Neural crest cell (in vitro differentiated cells): ENCODE measurements at places on chromosomes 7 and 10. TPM values are rescaled to one million over a fixed set of nuclear protein-coding genes. Genes with fewer than 3 reads are reported as not detected.

The GPR85 gene
- 1.6 and 2.5 TPM in 2 replicates for total RNA-seq

The HTRA1 gene
- 8.2 and 9.0 TPM in 2 replicates for total RNA-seq

The PDE6C gene
- total RNA-seq, result not detected in 2 replicates

The SLC18A2 gene
- 0.05 and 0.07 TPM in 2 replicates for total RNA-seq

The BET1 gene
- 17.5 and 18.8 TPM in 2 replicates for total RNA-seq

The EBLN1 gene
- total RNA-seq, result not detected in 2 replicates

The MYOZ1 gene
- total RNA-seq, result 0.16 and 0.18 TPM in 2 replicates

The ZNF727 gene
- not detected in 2 replicates for total RNA-seq

The SUN3 gene
- total RNA-seq, result not detected in 2 replicates

The CYP3A5 gene
- total RNA-seq, result not detected in 2 replicates

The SMKR1 gene
- 2.5 and 5.3 TPM in 2 replicates for total RNA-seq

- H3K36me3 ChIP-seq, result no peaks in the 10 kb centered on the region
- no peak for DNase-seq
- no peak overlapping the region for H3K4me3 ChIP-seq
- H3K27me3 ChIP-seq, result no peaks in the 10 kb centered on the region
These were observed 322.9 kb upstream of the AKR1E2 start for GRCh38 chr10:4503076-4503475.

- peaks cover 28% of the 10 kb centered on the region for H3K4me1 ChIP-seq
- no peak for DNase-seq
- H3K36me3 ChIP-seq, result no peaks in the 10 kb centered on the region
- H3K4me3 ChIP-seq, result no peak overlapping the region
- peak overlapping the region; percentile 7 for H3K27ac ChIP-seq
These were observed 4.6 kb downstream of the TECTB start for GRCh38 chr10:112287844-112288243.

GRCh38 chr7:31857172-31857571, 170.2 kb downstream of the PPP1R17 start:
- no peaks in the 10 kb centered on the region for H3K4me1 ChIP-seq
- H3K36me3 ChIP-seq, result no peaks in the 10 kb centered on the region
- no peak for DNase-seq
- no peak overlapping the region for H3K4me3 ChIP-seq

DNA sequence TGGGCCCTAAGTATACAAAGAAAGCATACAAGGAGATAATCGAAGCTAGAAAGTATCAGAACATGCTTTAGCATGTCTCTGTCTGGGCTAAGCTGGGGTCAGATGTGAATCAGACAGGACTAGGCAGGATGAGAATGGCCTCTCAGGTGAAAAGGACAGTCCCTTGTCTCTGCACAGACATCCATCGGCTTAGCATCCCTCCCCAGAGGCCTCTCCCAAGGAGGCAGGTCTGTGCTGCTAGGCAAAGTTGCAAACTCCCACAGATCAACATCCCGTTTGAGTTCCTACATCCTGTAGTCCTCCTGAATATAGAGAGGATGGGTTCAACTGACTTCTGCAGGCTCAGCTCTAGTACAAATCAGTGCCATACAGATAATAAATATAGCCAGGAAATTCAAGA, 24.5 kb downstream of the CHST15 start:
- H3K36me3 ChIP-seq, result no peaks in the 10 kb centered on the region
- H3K27me3 ChIP-seq, result peaks cover 28% of the 10 kb centered on the region
- peaks cover 35% of the 10 kb centered on the region for H3K4me1 ChIP-seq
- H3K27ac ChIP-seq, result peak overlapping the region; percentile 6

- no peaks in the 10 kb centered on the region for H3K27me3 ChIP-seq
- H3K4me1 ChIP-seq, result peaks cover 33% of the 10 kb centered on the region
- H3K4me3 ChIP-seq, result no peak overlapping the region
- DNase-seq, result peak; percentile 65
- no peaks in the 10 kb centered on the region for H3K36me3 ChIP-seq
These were observed 55.2 kb downstream of the FHIP2A start for GRCh38 chr10:114876602-114877300.

DNA sequence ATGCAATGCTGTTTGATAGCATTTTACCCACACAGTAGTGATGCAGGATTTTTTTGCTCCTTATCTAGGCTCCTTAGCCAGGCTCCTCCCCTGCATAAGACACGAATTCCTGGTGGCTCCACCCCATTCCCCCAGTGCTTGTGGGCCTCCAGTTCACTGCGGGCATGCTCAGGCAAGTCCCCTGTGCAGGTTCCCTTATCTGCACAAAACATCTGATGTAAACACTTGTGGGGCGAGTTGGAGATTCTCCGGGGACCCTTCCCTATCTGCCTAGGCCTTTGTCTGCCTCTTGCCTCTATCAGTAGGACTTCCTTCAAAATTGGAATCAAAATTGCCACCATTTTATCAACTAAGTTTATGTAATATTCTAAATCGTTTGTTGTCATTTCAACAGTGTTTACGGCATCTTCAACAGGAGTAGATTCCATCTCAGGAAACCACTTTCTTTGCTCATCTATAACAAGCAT, 5.4 kb upstream of the STK17A start:
- no peak overlapping the region for H3K4me3 ChIP-seq
- H3K36me3 ChIP-seq, result no peaks in the 10 kb centered on the region
- peaks cover 3% of the 10 kb centered on the region for H3K4me1 ChIP-seq
- H3K27me3 ChIP-seq, result peaks cover 27% of the 10 kb centered on the region
- no peak overlapping the region for H3K27ac ChIP-seq

- no peak overlapping the region for H3K4me3 ChIP-seq
- no peaks in the 10 kb centered on the region for H3K4me1 ChIP-seq
- no peaks in the 10 kb centered on the region for H3K27me3 ChIP-seq
- no peak for DNase-seq
- H3K36me3 ChIP-seq, result peaks cover 3% of the 10 kb centered on the region
These were observed 23.1 kb upstream of the ZC3HAV1L start for GRCh38 chr7:139058943-139059342.

GRCh38 chr10:74289951-74290350, 138.9 kb downstream of the ADK start:
- DNase-seq, result no peak
- no peaks in the 10 kb centered on the region for H3K27me3 ChIP-seq
- no peak overlapping the region for H3K4me3 ChIP-seq
- no peaks in the 10 kb centered on the region for H3K36me3 ChIP-seq

DNA sequence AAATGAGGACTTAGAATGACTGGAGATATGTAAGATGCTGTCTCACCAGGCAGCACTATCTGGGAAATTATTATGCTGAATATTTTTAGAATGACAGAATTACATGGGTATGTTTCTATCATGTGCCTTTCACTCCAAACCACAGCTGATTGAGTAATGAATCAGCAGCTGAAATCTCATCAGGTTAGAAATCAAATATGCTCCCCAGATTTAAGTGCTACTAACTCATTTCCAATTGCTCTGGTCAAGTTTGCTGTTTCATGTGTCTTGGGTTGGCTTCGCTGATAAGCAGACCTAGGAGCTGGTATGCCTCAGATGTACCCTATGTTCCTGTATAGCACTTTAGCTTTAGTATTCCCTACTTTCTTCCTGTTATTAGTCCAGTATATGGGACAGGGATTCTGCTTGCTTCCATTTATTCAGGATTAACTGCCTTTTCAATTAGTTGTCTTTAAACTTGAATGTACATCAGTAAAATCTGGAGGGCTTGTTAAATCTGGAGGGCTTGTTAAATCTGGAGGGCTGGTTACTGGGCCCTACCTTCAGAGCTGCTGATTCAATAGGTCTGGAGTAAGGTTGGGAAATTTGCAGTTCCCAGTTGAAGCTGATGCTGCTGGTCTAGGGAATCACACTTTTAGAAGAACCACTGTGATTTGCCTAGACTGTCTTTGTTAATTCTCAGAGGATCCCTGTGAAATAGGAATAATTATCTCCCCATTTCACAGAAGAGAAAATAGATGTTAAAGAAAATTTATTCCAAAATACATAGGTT, 172.9 kb downstream of the DKK1 start:
- no peaks in the 10 kb centered on the region for H3K4me1 ChIP-seq
- no peaks in the 10 kb centered on the region for H3K36me3 ChIP-seq
- DNase-seq, result no peak
- peaks cover 3% of the 10 kb centered on the region for H3K27me3 ChIP-seq
- H3K4me3 ChIP-seq, result no peak overlapping the region
- H3K27ac ChIP-seq, result no peak overlapping the region

GRCh38 chr7:16978358-16979244, 96.8 kb upstream of the AGR3 start:
- peaks cover 10% of the 10 kb centered on the region for H3K4me1 ChIP-seq
- no peaks in the 10 kb centered on the region for H3K27me3 ChIP-seq
- no peak for DNase-seq
- no peak overlapping the region for H3K4me3 ChIP-seq
- H3K27ac ChIP-seq, result no peak overlapping the region
- H3K36me3 ChIP-seq, result no peaks in the 10 kb centered on the region

DNA sequence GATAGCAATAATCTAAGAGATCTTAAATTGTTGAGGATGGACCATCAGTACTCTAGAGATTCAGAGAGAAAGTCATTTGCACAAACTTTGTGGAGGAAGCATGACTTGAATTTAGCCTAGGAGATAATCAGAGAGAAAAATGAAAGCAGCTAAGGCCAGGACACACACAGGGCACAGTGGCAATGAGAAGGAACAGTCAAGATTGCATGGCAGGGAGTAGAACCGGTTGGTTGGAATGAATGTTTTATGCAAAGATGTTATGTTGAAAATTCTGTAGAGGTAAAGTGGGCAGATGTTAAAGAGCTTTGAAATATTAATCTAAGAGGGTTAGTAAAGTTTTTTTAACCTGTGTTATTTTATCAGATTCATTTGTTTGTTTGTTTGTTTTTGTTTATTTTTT, 521.8 kb downstream of the GATA3 start:
- H3K36me3 ChIP-seq, result no peaks in the 10 kb centered on the region
- DNase-seq, result no peak
- H3K4me3 ChIP-seq, result no peak overlapping the region
- no peaks in the 10 kb centered on the region for H3K4me1 ChIP-seq

- H3K36me3 ChIP-seq, result no peaks in the 10 kb centered on the region
- no peak overlapping the region for H3K27ac ChIP-seq
- no peak for DNase-seq
- H3K4me1 ChIP-seq, result no peaks in the 10 kb centered on the region
- no peak overlapping the region for H3K4me3 ChIP-seq
These were observed 37.7 kb downstream of the PRKG1 start for GRCh38 chr10:51112013-51112412.

DNA sequence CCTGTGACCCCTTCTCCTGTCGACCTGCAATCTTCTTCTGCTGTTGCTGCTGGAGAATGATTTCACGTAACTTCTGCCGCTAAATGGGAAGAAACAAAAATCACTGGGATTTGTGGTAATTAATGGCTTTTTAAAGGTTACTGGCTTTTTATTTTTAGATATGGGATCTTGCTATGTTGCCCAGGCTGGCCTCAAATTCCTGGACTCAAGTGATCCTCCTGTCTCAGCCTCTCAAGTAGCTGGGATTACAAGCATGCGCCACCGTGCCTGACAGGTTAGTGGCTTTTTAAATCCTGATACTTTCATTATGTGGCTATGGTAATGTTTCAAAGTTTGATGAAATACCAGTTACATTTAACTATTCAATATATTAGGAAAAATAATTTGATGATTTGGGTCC, 154.6 kb downstream of the GALNT11 start:
- no peak overlapping the region for H3K4me3 ChIP-seq
- H3K36me3 ChIP-seq, result peaks cover 37% of the 10 kb centered on the region
- H3K27me3 ChIP-seq, result no peaks in the 10 kb centered on the region
- no peaks in the 10 kb centered on the region for H3K4me1 ChIP-seq
- DNase-seq, result no peak
- H3K27ac ChIP-seq, result no peak overlapping the region

DNA sequence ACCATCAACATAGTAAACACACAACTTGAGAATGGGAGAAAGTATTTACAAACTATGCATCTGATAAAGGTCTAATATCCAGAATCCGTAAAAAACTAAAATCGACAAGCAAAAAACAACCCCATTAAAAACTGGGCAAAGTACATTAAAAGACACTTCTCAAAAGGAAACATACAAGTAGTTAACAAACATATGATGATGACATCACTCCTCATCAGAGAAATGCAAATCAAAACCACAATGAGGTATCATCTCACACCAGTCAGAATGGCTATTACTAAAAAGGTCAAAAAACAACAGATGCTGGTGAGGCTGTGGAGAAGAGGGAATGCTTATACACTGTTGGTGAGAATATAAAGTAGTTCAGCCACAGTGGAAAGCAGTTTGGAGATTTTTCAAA, 125.1 kb downstream of the TFPI2 start:
- H3K4me1 ChIP-seq, result peaks cover 5% of the 10 kb centered on the region
- no peak overlapping the region for H3K27ac ChIP-seq
- no peaks in the 10 kb centered on the region for H3K27me3 ChIP-seq
- DNase-seq, result no peak
- no peak overlapping the region for H3K4me3 ChIP-seq

- H3K4me1 ChIP-seq, result no peaks in the 10 kb centered on the region
- no peaks in the 10 kb centered on the region for H3K36me3 ChIP-seq
- no peak overlapping the region for H3K4me3 ChIP-seq
- no peaks in the 10 kb centered on the region for H3K27me3 ChIP-seq
- DNase-seq, result no peak
These were observed 809.2 kb downstream of the NXPH1 start for GRCh38 chr7:9242636-9243035.

- no peak overlapping the region for H3K27ac ChIP-seq
- H3K4me1 ChIP-seq, result peaks cover 4% of the 10 kb centered on the region
- no peak for DNase-seq
- no peaks in the 10 kb centered on the region for H3K27me3 ChIP-seq
- no peak overlapping the region for H3K4me3 ChIP-seq
These were observed 744.7 kb upstream of the GALNT17 start for GRCh38 chr7:70387217-70387616.

- H3K4me3 ChIP-seq, result peak overlapping the region; percentile 96
- DNase-seq, result peak; percentile 10
- peak overlapping the region; percentile 89 for H3K27ac ChIP-seq
- H3K27me3 ChIP-seq, result no peaks in the 10 kb centered on the region
These were observed 507 bp downstream of the STN1 start for GRCh38 chr10:103917302-103918052.

DNA sequence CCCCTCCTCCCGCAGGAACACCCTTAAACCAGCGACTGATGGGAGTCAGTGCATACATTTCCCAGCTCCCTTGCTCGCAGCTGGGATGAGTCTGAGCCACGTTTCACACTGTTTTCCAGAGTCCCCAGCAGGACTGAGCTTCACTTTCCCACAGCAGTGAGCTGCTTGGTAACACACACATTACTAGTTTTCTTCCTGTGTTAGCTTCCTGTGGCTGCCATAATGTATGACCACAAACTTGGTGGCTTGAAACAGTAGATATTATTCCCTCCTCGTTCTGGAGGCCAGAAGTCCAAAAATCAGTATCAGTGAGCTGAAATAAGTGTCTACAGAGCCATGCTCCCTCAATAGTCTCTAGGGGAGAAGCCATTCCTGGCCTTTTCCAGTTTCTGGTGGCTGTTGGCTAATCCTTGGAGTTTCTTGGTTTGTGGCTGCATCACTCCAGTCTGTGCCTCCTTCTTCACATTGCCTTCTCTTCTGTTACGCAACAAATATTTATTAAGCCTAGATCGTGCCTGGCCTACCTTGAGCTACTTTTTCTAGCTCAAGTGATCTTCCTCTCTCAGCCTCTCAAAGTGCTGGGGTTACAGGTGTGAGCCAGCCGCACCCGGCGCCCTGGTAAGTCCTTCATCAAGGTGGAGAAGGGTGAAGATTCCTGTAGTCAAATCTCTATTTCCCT, 26.2 kb upstream of the CARD11 start:
- DNase-seq, result no peak
- H3K36me3 ChIP-seq, result peaks cover 4% of the 10 kb centered on the region
- H3K4me1 ChIP-seq, result peaks cover 8% of the 10 kb centered on the region
- H3K27me3 ChIP-seq, result peaks cover 2% of the 10 kb centered on the region

GRCh38 chr10:26837139-26837538, 23.6 kb downstream of the ABI1 start:
- no peak overlapping the region for H3K27ac ChIP-seq
- no peak overlapping the region for H3K4me3 ChIP-seq
- DNase-seq, result no peak
- no peaks in the 10 kb centered on the region for H3K27me3 ChIP-seq
